ENCODE measurements at places on chromosomes 2 and 18.

DNA sequence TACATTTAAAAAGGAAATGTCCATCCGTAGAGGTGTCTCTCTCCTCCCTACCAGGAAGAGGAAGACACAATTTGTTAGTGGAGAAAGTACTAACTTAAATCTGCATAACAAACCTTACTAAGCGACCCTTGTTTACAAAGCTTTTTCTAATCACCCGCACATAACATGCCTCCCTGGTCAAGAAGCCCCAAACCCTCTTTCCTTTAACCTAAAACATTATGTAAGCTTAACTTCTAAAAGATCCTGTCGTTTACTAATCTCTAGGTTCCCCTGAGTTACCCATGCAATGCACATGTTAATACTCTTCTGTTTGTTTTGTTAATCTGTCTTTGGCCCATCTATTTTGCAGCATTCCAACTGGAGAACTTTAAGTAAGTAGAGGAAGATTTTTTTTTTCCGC lies 630.3 kb upstream of the NRXN1 start:
- no peak for DNase-seq

DNA sequence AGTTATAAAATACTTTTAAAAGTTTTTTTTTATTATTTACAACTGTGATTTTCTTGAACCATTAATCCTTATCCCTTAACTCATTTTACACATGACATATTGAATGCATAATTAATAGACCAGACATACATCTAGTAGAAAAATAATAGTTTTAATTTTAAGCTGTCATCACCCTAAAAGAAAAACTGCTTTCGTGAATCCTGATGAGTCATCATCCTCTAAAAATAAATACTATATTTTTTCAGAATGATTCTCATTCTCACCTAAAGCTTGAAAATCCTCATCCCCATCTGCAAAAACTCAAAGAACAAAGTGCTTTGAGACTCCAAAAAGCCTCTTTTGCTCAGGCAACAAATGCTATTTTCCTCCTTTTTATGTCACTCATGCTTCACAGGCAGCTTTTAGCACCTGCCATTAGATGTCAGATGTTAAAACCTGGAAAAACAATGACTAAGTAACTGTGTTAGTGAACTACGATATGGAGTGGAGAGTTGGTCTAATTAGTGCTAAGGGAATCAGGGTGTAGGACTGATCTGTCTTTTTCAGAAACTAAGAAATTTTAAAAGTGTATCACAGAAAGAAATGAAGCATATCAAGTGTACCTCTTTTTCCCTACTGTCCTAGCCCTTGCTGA lies 297.6 kb downstream of the TMX3 start:
- no peak for DNase-seq

- no peak for DNase-seq
Measured at GRCh38 chr2:96816836-96817702, 1.0 kb downstream of the CNNM3 start.

- DNase-seq: peak; percentile 31
Measured at GRCh38 chr2:234422273-234422732, 74.6 kb downstream of the ARL4C start.

DNA sequence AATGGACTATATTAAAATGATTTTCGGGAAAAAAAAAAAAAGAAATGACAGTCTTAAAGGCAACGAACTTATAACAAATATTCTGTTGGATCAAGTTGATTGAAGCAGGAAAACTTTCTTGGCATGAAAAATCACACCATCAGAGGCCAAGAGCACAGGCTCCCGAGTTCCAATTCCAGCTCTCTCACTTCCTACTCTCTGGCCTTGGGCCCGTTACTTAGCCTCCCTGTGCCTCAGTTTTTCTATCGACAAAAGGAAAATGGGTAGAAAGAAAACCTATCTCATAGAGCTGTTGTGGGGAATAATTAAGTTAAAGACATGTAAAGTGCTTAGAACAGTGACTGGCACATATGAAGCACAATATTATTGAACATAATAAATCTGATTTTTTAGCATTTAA lies 74.2 kb downstream of the HNRNPLL start:
- no peak for DNase-seq

DNA sequence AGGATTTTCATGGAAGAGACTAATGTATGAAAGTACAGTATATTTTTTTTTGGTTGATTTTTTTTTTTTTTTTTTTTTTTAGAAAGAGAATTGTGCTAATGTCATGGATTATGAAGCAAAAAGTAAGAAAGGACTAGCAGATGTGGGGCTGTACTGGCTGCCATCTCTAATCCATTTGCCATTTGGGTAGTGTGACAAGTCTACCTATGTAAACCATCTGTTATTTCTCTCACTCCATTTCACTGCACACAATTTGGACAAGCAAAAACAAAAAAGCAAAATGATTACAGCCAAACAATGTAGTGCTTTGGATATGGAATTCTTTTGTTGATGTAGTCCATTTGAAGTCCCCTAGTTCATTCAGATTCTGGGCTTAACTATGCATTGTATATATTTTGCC lies 1355.4 kb downstream of the LRP1B start:
- DNase-seq: no peak

DNA sequence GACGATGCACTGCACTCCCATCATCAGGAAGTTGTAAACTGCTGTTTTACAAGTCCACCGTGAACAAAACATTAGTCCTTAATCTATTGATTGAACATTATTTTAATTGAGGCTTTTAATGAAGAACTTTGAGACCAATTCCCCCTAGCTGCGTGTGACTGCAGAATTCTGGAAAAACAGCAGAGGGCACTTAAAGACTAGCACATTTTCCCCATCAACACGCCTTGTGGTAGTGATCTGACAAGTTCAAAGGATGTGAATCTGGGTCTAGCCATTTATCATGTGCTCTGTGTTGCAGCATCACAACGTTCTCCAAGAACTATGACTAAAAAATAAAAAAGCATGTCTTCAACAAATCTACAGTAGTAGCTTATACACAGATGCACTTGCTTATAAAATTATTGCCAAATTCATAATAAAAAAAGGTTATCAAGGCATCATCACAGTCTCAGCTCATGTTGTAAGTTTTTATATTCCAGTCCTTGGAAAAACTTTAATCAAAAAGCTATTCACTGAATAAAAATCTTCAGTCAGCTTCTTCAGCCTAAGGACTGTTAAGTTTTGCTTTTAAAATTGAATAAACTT lies 35.8 kb downstream of the SKOR2 start:
- no peak for DNase-seq

- no peak for DNase-seq
Measured at GRCh38 chr2:47112665-47113435, 42.3 kb downstream of the STPG4 start.

- DNase-seq: no peak
Measured at GRCh38 chr2:5686068-5686467, 6.1 kb upstream of the SOX11 start.

- DNase-seq: no peak
Measured at GRCh38 chr2:203870941-203871340, 3.4 kb downstream of the CTLA4 start.

DNA sequence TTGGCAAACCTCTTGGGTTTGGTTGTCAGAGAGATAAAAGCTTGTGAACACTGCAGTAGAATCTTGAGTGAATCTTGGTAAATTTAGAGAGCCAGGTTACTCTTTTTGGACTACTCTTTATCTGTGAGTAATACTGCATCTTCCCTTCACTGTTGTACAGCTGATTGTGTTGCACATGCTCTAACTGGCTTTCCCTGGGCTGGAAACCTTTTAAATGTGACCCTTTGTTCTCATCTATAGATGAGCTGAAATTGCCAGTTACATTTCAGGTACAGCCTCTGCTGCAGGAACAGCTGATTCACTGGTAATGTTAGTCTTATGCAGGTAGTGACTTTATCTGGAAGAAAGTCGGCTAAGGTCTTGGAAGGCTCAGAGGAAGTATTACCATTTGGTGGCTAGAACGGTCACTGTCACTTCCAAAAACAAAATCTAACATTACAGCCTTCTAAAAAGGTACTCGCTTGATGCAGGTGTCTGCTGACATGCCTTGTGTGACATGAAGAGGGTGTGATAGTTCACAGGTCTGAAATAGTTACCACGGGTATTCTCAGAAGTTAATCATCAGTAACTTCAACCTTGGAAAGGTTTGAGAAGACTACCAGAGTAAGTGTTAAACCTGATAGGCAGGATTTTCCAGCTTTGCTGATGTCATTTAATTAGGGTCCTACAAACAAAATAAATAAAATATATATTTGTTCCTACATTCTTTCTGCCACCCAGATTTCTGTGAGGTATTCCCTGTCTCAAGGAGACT lies 851.1 kb downstream of the SLC4A3 start:
- DNase-seq: no peak

DNA sequence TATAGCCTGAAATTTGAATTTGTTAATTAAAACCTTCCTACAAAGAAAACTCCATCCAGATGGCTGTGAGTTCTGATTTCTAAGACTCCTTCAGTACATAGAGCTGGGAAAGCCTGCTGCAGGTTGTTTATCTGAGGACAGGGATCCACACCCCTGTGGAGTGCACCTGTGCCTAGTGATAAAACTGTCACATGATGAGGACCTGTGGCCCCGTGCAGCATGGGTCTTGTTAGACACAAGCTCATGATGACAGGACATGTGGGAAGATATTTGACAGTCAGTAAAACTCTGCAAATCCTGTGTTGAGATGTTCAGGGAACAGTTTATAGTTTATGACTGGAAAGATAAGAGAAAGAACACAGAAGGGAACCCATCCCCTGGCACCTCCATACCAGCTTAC lies 133.2 kb upstream of the TMEM18 start:
- no peak for DNase-seq

GRCh38 chr18:9613550-9614400 lies 584 bp downstream of the PPP4R1 start:
- peak; percentile 37 for DNase-seq

DNA sequence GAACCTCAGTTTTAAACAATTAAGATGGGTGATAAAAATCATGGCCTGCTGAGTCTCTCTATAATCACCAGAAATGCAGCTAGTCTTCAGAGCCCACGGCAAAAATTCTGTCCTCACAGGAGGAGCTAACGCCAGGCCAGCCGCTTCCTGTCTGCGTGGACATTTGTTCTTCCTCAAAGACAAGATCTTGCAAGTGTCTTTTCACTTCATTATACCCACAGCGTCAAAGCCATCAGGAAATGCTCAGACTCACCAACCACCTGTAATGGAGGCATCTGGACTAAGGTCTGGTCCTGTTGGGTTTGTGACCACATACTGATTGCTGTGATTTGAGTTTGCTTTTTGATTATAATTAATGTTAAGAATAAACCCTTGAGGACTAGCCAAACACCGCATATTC lies 473.8 kb upstream of the MC4R start:
- DNase-seq: no peak

DNA sequence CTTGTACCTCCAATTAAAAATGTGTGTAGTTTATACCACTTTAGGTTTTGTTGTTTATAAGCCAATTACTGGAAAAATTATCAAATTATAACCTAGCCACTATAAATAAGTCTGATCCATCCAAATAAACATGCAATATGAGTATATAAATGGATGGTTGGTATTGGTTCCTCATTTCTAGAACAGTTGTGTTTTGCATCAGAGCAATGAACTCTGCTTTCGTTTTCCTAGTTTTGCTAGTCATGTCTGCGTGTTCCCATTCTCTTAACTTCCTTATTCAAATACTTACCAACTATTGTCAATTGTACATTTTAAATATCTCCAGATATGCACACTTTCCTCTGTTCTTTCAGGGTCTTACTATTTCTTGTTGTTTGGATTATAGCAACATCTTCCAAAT lies 641.7 kb downstream of the NR4A2 start:
- DNase-seq: no peak

DNA sequence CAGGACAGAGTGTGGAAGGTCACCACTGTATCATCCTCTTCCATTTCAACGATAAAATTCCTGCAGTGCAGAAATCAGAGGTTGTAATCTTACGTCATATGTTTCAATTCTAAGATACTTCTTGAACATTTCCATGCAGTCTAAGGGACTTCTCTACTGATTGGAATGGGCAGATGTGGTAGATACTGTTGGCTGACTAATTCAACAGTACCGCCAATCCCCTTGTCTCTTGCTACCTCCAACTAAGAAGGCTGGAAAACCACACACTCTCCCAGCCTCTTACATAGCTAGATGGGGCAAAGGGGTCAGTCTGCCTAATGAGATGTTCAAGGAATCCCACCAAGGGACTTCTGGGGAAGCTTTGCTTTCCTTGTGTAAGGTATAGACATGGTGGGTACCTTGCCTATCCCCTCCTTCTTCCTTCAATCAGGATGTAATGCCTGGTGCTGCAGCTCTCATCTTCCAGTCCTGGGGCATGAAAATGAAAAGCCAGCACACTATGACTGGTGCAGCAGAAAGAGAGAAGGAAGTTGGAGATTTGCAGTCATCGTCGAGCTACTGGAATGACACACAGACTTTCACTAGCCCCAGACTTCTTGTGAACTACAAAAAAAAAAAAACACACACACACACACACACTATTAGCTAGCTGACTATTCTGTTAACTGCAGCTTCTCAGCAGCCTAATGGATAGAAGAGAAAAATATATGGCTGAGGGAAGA lies 84.1 kb downstream of the ALPK2 start:
- no peak for DNase-seq

DNA sequence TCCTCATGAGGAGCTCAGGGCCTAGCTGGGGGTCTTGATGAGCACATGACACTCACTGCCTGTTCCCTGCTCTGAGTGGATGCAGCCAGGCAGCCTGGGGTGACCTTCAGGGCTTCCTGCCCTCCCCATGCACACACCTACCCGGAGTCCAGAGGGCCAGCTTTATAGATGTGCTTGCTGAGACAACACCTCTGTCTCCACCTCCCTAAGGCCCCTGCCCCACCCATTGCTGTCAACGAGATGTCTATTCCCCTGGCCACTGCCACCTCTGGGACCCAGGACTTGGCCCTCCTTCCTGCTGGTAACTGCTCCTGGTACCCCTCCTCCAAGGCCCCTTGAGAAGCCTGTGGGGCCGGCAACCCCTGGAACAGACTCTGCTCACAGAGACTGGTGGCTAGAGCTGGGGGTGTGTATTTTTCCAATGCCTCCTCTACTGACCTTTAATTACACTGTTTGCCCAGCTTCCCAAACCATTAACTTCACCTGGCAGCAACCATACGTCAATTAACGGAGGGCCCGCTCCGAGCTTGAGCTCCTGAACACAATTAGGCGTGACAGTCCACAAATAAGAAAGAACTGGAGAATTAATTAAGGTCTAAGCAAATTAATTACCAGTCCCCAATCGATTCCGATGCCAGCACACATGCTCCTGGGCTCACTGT lies 66.3 kb downstream of the EMX1 start:
- DNase-seq: no peak

DNA sequence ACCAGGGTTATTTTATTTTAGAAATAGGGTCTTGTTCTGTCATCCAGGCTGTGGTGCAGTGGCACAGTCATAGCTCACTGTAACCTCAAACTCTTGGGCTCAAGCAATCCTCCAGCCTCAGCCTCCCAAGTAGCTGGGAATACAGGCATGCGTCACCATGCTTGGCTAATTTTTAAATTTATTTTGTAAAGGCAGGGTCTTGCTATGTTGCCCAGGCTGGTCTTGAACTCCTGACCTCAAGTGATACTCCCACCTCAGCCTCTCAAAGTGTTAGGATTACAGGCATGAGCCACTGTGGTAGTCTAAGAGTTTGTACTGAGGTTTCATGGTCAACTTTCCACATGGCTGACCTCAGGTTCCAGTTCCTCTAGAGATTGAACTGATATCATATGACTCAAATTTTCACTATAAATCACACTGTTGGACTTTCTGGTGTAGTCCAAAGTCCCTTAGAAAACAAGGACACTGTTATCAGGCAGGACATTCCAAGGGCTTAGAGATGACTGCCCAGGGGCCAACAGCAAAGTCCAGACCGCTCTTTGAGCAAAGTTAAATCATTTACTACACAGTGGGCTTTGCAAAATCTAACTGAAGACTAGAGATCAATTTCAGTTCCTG lies 82.0 kb upstream of the MEX3C start:
- no peak for DNase-seq

GRCh38 chr18:24127735-24128134 lies 11.1 kb upstream of the CABYR start:
- no peak for DNase-seq

- no peak for DNase-seq
Measured at GRCh38 chr2:148674063-148675020, 29.8 kb downstream of the EPC2 start.
